ENCODE measurements at places on chromosomes 1 and 21.

GRCh38 chr1:98472878-98473277, 188.6 kb upstream of the SNX7 start:
- no peak for DNase-seq

- peak; percentile 92 for DNase-seq
Measured at GRCh38 chr1:182391362-182392049, at the start of gene GLUL. TSS of gene GLUL (minus strand) at chr1:182391790. CDS start at chr1:182388737, 3,053 bp downstream.

GRCh38 chr1:10901891-10902805, 105.7 kb upstream of the CASZ1 start:
- no peak for DNase-seq

DNA sequence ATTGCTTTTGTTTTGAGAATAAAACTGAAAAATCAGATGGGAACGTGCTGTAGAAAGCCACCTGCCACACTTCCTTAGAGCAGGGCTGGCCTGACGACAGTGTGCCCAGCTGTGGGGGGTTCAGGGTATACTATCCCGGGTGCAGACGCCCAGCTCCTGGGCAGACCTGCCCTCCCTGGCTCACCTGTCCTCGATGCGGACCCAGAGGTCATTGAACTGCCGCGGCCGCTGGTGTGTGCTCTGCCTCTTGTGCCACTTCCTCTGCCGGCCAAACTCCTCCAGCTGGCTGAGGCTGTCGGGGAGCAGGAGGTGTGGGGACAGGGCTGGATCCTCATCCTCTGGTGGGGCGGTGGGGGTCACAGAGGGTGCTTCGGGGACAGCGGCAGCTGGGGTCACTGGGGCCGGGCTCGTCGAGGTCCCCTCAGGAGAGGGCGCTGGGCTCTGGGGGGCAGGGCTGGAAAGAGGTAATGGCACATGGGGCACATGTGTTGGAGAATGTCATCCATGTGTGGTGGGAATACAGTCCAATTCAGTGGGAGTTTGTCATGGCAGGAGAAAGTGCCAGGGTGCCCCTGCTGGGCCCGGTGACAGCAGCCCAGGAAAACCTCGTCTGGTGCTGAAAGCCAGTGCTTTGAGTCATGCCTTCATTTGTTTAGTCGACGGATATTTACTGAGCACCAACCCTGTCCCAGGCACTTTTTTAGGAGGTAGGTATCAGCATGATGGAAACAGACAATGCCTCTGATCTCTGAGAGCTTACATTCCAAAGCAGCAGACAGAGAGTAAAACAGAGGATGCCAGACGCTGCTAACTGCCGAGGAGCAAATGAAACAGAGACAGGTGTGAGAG, 222.0 kb downstream of the TRABD2B start:
- no peak for DNase-seq

GRCh38 chr1:924656-925560, 1.2 kb downstream of the SAMD11 start:
- no peak for DNase-seq

DNA sequence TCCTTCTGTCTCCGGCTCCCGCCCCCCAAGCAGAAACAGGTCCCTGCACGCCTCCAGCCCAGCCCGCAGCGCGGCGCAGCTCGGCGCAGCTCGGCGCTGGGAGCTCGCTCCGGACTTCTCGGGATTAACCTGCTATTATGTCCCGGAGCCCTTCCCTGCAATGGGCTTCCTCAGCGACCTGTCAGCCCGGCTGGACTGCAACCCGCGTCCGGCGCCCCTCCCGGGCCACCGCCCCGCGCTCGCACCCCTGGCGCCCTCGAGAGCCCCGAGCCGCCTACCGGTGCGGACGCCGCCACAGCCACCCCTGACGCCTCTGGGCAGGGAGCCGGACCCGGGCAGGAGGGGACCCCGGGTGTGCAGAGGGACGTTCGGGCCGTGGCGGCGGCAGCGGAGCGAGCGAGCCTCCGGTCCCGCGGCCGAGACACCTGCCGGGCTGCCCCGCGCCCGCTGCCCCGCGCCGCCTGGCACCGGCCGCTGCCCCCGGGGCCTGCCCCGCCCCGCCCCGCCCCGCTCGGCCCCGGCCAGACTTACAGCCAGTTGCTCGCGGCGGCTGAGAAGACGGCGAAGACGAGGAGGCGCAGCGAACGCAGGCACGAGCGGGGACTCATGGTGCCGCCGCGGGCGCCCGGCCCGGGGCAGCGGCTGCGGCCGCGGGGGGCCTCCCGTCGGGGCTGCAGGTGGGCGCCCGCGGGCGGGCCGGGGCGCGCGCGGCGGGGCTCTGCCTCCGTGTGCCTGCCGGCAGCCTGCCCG, 407 bp downstream of the WNT4 start:
- no peak for DNase-seq

- no peak for DNase-seq
Measured at GRCh38 chr21:33075128-33075527, 5.2 kb downstream of the OLIG1 start.

Data from anterior cingulate cortex (tissue), 58 donors.